ENCODE measurements at places on chromosomes 2 and 18. TPM values are rescaled to one million over a fixed set of nuclear protein-coding genes. Genes with fewer than 3 reads are reported as not detected.

- DNase-seq = no peak
These were observed 23.6 kb upstream of the CATIP start for GRCh38 chr2:218332920-218333645.

- no peak for DNase-seq
These were observed at the start of gene MAB21L4 for GRCh38 chr2:240895656-240896388. Gene MAB21L4, minus strand, starts transcription at chr2:240896156. Its CDS starts 159 bp downstream, at chr2:240895997.

Gene UGT1A7
- not detected for total RNA-seq

DNA sequence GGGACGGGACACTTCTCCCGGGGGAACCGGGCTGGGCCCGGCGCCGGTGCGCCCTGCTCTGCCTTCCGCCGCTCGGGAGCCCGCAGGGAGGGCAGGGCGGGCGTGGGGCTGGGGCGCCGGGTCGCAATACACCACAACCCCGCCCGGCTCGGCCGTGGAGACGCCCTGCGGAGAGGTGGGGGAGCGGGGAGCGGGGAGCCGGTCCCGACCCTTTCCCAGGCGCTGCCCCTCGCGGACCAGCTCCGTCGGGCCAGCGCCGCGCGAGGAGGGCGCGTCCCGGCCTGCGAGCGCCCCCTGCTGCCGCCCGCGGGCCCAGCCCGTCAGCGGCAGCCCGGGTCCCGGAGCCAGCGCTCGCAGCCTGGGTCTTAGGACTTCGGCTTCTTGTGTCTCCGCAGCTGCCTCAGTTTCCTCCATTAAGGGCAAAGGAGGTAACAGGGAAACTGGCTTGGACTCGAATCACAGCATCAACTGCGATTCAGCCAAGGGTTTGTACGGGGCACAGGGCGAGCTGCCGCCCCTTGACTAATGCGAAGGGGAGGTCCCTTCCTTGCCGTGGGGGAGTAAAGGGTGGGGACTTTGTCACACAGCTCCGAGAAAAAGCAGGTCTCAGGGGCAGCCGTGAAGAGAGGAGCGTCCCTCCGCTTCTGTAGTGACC lies 635 bp upstream of the ADRA2B start:
- peak; percentile 3 for DNase-seq

Gene NDUFV2
- total RNA-seq = 106 TPM

Gene MFSD2B
- total RNA-seq = not detected

DNA sequence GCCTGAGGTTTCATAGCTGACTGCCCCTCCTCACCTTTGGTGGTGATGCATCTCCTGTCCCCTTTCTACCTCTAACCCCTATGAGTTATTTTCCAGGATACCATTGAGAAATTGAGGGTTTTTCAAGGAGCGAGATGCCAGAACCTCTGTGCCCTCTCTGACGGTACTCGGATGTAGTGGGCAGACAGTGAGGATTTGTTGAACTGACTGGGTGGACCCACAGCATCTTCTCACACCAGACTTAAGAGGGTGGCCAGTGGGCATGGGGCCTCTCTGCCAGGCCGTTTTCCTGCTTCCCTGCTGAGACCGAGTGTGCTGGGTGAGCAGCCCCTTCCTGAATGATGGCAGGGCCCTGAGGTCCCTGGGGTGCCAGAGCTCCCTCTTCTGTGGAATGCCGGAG lies 46.3 kb downstream of the ARHGEF4 start:
- no peak for DNase-seq

Measured in IMR-90 (cell line).